Common myeloid progenitor, CD34-positive (primary cell): ENCODE measurements at places on chromosomes 11 and 22.

DNA sequence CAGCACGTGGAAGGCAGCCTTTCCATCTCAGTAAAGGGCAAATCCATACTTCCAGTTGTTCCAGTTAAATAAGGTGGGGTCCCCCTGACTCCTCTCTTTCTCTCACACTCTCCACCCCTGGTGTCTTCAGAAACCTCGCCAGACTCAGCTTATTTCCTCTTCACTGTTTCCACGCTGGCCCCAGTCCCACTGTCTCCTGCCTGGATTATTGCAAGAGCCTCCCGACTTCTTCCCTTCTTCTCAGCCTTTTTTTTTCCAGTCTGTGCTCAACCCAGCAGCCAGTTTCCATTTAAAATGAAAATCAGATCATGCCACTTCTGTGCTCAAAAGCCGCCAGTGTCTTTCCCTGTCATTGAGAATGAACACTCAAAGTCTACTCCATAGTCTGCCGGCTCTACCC, 131.4 kb downstream of the PKNOX2 start:
- no peak for DNase-seq

- DNase-seq, result no peak
These were observed 812.2 kb downstream of the LRRC4C start for GRCh38 chr11:40647295-40647694.

GRCh38 chr11:5701055-5701577, 11.5 kb downstream of the TRIM22 start:
- no peak for DNase-seq

DNA sequence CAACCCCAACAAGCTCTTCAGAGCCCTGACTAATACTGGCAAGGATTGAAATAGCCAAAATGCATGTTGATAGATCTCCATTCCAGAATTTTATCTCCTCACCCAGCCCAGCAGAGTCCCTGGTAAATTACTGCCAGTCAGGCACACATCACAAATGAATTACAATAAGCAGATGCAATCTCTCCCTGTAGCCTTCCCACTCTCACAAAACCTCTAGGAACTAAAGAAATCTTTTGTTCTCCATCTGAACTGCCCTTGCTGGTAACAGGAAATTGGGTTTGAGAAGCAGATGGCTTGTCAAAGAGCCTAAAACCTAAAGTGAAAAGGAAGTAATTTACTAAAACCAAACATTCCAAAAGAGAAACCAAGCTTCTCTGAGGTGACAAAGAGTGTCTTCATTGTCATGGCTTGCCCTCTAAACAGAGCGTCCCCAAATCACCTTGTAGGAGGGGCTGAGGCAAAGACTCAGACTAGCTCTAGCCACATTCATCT, 59.5 kb downstream of the FAM168A start:
- DNase-seq, result peak; percentile 84

GRCh38 chr11:120532832-120533196, 21.3 kb downstream of the GRIK4 start:
- DNase-seq, result no peak
